Sigmoid colon (tissue), 7 donors: ENCODE measurements at places on chromosomes 3 and 15. TPM values are rescaled to one million over a fixed set of nuclear protein-coding genes. Genes with fewer than 3 reads are reported as not detected.
A peak's percentile ranks its signal among the peaks of the same experiment; 100 is the strongest.

DNA sequence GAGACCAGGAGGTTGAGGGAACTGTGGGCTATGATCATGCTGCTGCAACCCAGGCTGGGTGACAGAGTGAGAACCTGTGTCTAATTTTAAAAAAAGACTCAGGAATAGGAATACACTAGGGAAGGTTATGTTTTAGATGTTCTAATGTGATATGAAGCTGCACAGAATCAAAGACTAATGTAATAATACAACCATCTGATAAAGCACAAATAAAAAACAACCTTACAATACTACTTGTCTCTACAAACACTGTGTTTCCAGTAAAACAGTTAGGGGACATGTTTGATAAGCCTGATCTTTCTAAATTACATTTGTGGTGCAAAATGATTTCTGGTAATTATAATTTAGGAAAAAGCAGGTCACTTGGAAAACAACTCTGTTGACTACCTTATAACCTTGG, 56.7 kb downstream of the RBMS3 start:
- no peak for DNase-seq

DNA sequence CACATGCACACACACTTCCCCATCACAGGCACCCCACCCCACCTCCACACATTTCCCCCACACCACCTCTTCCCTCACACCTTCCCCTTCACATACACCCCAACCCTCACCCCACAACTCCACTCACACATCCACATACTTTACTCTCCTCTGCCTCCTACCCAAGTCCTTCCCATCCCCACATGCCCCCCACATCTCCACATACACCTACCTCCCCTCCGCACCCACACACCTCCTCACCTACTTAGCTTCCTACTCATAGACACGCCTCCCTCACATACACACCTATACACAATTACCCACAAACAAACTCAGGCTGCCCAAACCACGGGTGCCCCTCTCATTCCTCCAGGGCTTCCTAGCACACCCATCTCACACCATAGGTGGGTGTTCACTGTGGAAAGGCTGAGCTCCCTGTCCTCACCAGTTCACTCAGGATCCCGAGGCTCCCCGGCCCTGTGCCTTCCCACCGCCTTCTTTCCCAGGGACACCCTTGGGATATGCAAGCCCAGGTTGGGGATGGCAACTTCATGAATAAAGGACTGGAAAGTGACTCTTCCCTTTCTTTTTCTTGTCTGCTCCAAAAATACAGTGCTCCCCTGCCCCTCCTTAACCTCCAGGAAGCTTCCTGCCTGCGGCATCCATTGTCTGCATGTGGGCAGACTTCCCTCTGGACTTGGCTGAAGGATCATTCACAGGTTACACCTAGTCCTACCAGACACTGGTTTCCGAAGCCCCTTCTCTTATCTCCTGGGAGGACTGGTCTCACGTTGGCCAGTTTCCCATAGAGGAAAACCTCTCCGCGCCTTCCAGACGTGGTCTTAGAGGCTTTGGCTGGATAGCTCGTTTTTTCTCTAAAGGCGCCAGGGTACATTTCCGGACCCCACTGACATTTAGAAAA, 61.5 kb downstream of the SLCO2A1 start:
- DNase-seq, result peak; percentile 48

DNA sequence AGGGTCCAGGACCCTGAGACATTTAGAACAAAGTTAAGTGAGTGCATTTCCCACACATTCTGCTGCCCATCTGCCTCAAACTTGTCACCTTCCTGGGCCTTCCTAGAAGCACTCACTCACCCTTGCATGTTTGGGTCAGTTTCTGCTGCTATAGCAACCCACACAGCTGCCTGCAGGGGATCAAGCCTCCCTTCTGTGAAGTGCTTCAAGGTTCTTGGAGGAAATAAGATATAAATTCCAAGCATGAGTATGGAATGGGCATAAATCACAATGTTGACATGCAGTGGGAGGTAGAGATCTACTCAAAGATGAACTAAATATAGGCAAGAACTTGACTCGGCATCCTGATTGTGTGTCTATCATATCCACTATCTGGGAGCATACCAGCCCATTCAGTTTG, 140.4 kb downstream of the SLC9A9 start:
- no peak for DNase-seq

DNA sequence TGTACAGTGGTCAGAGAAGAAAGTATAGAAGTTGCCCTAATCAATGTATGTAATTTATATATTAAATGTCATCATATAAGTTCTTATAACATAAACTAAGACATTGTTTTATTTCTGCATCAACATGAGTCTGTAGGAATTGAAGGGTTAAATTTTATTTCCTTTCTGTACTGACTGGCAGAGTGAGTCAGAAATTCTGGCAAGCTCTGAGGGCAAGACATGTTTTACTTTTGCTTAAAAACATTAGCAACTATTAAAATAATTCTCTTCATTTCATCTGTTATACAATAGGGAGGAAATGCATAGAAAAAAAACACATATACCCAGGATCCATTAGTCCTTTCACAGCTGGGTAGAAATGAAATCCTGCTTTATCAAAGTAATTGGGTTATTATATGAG, 171.4 kb upstream of the ALCAM start:
- no peak for DNase-seq

DNA sequence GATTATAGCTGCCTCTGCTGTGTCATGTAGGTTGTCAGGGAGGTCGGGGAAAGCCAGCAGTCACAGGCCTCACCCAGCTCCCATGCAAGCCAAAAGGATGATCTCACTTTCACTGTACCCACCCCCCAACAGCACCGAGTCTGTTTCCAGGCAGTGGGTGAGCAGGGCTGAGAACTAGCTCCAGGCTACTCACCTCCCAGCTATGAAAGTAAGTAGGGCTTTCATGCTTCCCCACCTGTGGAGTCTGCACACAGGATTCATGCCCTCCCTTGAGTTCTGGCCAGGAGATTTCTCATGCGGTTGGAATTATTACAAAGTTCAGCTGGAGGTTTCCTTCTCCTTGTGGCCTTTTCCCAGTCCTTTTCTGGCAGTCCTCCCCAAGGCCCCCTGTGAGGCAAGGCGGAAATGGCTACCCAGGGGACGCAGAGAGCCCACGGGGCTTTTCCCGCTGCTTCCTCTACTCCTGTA, 356.2 kb downstream of the SV2B start:
- no peak for DNase-seq

DNA sequence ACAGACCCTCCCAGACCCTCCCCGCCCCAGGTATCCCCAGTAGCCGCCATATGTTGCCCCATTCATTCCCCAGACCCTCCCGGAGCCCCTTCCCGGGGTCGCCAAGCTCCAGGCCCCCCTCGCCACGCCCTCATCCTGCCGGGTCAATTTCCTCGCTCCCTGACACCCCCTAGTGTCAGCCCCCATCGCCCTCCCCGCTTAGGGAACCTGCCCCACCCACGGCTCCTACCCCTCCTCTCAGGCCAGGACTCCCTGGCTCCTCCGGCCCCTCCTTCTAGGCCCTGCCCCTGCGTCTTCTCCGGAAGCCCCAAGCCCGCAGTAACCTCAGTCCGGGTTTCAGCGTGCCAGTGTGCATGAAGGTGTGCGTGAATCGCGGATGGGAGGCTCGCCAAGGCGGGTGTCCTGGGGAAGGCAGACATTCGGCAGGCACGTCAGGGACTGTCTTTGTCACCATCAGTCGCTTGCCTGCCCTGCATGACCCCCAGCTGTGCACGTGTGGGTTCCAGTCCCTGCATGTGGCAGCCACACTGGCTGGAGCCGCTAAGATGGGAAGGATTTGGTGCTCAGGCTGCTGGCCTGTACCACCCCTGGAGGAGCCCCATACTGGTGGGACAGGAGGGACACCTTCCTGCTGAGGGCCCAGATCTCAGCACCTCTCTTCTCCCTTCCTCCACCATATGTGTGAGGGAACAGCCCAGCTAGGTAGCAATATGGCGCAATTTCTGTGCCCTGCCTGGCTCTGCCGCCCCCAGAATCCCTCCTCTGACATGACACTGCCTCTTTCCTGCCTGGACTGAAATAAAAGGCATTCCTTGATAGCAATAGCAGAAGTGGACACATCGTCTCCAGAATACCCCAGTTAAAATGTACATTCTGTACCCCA, 693 bp downstream of the DISP2 start:
- DNase-seq, result no peak

DNA sequence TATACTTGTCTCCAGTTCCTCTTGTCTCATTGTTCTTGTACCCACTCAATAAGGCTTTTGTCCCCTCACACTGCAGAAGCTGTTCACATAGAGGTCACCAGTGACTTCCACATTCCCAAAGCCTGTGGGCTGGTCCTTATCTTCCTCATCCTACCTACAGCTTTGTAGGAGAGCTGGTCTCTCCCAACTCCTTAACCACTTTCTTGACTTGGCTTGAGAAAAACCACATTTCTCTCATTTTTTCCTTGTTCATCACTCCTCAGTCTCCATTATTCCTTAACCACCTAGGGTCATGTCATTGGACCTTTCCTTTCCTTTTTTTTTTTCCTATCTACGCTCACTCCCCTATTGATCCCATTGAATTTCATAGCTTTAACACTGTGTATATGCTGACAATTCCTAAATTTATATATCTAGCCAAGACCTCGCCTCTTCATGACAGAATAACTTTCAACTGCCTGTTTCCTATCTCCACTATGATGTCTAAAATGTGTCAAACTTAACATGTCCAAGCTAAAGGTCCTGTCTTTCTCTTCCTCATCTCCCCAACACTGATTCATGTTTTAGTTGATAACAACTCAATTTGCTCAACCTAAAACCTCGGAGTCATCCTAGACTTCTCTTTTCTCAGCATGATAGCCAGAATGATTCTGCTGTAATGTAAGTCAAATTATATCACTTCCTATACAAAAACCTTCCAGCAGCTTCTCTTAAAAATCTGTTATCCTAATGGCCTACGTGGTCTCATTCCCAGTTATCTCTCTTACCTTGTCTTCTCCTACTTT, 49.5 kb downstream of the CEP63 start:
- DNase-seq, result no peak

DNA sequence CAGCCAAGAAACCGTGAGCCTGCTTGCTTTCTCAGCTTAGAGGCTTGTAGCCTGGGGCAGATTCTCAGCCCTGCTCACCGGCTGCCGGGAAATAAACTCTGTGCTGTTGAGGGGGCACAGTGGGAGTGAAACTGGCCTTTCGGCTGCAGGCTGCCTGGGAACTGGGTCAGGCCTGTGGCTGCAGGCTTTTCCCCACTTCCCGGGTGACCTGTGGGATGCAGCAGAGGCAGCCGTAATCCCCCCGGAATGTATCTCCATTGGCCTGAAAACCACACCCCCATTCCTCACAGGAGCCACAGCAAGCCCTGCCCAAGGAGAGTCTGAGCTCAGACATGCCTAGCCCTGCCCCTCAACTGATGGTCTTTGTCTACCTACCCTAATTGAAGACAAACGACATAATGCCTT, 110.9 kb downstream of the STXBP5L start:
- DNase-seq, result no peak

DNA sequence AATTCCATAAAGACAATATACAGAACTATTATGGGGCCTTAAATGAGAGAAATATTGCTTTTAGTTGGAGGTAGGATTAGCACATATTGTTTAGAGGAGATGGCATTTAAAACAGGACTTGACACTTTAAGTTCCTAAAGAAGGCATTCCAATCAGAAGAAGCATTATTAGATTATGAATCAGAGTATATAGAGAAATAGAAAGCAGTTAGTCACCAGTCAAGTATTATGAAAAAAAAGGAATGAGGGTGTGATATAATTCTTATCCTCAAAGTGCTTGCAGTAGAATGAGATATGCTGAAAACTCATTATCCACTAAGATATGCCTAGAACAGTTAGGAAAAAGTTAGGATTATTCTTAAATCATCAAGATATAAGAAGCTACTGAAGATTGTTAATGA, 456.2 kb downstream of the ZNF385D start:
- no peak for DNase-seq

- DNase-seq, result no peak
Measured at GRCh38 chr15:64985366-64986033, 4.2 kb downstream of the SPG21 start.

DNA sequence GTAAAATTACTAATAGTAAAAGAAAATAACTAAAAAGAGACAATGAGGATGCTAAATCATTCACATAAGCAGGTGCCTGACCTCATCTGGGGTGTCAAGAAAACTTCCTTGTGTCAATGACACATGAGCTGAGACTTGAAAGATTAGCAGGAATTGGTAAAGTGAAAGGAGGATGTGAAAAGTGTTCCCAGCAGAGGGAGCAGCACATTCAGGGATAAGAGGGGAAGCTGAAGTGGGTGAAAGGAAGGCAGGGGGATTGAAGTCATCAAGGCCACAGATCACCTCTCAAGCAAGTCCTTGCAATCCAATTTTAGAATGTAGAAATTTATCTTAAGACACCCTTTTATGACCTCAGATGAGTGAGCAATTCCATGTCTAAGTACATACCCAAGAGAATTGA, 60.2 kb upstream of the ACP3 start:
- no peak for DNase-seq

DNA sequence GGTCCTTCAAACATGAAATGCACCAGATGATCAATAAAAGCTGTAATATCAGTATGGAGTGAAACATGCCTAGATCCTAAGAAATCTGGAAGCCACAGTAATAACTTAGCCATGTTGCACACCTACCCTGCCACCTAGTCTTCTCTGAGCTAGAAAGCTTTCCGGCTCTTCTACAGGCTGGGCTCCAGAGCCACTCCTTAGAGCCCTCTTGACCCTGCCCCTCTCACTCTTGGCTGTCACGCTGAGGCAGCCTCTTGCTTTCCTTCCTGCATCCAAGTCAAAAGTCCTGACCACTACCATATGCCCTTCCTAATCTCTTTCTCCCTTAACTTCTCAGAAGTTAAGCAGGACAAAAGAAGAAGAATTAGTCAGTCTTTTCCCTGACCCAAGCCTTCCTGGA, 17.7 kb downstream of the RBM15B start:
- no peak for DNase-seq

DNA sequence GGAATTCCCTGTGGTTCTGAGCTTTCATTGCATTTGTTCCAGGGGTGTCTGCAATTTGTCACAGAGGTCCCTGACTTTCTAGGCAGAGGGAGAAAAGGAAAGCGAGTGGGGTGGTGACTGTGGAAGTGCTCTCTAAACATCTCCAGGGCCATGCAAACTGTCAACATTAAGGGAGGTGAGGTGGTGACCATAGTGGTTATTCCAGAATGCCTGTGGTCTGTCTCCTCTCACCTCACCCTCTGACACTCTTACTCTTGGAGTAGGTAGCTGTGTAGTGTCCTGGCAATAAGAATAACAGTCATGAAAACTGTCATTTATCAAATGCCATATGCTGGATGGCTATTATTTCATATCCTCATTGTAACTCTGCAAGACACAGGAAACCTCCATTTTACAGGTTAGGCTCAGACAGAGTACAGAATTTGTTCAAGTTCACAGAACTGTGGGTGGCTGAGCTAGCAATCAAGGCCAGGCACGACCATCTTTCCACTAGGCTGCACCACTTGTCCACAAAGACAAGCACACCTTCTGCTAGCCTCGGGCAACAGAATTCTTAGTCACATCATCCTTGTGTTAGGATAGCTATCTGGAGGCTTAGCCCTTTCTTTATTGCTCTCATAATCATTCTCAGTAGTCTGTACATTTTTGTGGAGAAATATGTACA, 179.4 kb downstream of the CD47 start:
- DNase-seq, result no peak

GRCh38 chr15:38325648-38325990, 73.0 kb downstream of the SPRED1 start:
- no peak for DNase-seq

GRCh38 chr3:111252779-111253178, 181.2 kb downstream of the NECTIN3 start:
- no peak for DNase-seq

The SKOR1 gene
- 0.99 TPM for total RNA-seq

The LRTM1 gene
- total RNA-seq, result not detected

The ITIH1 gene
- total RNA-seq, result not detected

The CAPN7 gene
- 57.6 TPM for total RNA-seq

The PCLAF gene
- total RNA-seq, result 1.1 TPM

The STXBP5L gene
- 14.3 TPM for total RNA-seq

The IL5RA gene
- total RNA-seq, result under 0.01 TPM

The CTXN2 gene
- not detected for total RNA-seq

The MKRN2OS gene
- not detected for total RNA-seq
